ENCODE measurements at places on chromosomes 3 and 15.

GRCh38 chr3:41653571-41654239, 308.2 kb downstream of the ULK4 start:
- no peak for DNase-seq

GRCh38 chr3:53263907-53264306, 8.1 kb upstream of the TKT start:
- no peak for DNase-seq

- no peak for DNase-seq
These were observed 109.7 kb downstream of the SV2B start for GRCh38 chr15:91209726-91210125.

DNA sequence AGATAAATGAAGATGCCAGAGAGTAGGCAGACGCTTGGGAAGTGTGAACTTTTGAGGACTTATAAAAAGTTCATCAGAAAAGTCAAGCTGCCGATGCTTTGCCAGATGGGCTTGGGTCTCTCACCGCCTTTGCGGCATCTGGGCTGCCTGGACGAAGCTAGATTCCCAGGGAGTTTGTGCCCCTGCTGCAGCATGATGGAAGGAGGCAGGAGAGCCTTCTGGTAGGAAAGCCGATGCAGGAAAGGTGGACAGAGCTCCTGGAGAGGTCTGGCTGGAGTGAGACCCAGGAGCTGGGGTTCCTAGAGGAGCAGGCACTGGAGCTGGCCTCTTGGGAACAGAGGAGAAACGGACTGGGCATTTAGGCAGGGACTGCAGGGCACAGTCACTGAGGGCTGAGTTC, 51.9 kb upstream of the ATP2B2 start:
- no peak for DNase-seq

All from head of caudate nucleus (tissue), 42 donors.